ENCODE measurements at places on chromosomes 7 and 10.

DNA sequence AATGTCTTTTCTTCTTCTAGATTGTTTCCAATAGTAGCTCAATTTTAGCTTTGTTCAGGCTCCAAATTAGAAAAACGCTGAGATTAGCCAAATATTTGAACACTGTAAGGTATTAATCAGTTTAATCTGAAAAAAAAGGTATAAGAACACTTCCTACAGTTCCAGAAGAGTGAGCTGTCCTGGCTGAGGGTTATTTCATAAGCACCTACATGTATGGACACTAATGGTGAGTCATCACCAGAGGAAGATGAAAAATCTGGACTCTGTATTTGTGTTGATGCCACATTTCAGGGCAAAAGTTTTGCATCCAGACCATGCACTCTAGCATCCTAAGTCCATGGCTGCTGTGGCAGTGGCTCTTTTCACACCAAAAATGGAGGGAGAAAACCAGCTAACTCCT lies 189.5 kb downstream of the ANKRD30A start:
- no peak for DNase-seq

- no peak for DNase-seq
Observed at GRCh38 chr10:19775296-19775695, 40.9 kb upstream of the PLXDC2 start.

DNA sequence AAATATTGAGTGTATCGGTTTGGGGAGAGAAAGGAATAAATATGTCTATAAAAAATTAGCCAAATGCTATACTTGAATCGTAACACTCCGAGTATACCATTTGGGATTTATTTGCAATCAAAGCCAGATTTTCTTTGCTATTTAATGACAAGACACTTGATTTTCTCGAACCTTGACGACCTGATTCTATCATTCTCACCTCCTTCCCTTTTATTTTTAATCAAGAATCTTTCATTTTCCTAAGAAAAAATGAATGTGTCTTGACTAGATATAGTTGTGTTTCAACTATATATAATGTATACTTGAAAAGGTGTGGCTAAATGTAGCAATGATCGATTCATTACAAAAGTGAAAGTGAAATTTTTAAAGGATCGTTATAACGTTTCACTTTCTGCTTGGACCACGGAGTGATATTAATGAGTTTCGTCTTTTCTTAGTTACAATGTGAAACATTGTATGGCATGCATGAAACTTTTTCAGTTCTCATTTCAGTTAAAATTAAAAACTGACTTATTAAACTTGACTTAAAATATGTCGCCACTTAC lies 562 bp downstream of the NUB1 start:
- no peak for DNase-seq

DNA sequence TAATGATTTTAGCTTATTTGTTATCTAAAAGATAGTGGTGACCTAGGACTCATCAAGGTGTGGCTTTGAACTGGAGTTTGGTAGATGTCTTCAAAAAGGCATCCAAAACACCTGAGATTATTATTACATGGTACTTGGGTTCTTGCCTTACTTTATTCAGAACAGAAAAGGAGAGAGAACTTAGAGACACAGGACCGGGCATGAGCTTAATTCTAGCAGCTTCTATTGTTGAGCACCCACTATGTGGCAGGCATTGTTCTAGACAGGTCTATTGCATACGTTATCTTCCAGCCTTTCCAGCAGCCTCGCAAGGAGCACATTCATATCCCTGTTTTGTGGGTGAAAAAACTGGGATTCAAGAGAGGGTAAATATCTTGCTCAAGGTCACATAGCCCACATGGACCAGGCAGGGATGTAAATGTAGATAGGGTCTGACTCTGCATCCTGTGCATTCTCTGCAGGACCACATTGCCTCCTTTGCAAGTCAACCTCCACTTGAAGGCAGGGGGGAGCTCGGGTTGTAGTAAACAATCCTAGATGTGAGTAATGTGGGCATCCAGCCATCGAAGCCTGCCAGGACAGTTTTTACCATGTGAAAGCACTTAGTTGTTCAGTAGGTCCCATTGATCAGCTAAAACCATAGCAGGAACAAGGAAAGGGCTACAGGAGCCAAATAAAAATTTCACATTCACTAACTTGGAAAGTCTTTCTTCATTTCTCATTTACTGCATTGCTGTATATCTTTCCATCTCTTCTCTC lies 551.4 kb downstream of the LRMDA start:
- no peak for DNase-seq

GRCh38 chr7:80722616-80723195 lies 84.3 kb downstream of the CD36 start:
- no peak for DNase-seq

DNA sequence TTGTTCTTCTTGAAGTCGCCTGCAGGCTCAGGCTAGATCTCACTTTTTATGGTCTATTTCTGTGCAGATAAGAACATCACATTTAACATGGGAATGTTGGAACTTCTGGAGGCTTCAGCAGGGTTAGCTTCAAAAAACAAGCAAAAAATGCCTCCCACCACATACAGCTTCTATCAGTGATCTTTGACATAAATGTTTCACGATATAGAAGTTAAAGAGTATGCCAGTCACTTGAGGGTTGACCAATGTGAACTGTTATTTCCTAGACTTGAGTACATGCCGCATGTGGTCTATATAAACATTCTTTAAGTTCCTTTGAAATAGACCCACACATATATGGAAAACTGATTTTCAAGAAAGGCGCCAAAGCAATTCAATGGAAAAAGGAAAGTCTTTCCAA lies 219.2 kb upstream of the KLF14 start:
- no peak for DNase-seq

GRCh38 chr10:116300542-116300941 lies 23.7 kb upstream of the CCDC172 start:
- no peak for DNase-seq

- DNase-seq, result no peak
Observed at GRCh38 chr10:126634347-126634746, 36.1 kb downstream of the C10orf90 start.

GRCh38 chr7:77456696-77457095 lies 40.5 kb upstream of the GSAP start:
- DNase-seq, result no peak

DNA sequence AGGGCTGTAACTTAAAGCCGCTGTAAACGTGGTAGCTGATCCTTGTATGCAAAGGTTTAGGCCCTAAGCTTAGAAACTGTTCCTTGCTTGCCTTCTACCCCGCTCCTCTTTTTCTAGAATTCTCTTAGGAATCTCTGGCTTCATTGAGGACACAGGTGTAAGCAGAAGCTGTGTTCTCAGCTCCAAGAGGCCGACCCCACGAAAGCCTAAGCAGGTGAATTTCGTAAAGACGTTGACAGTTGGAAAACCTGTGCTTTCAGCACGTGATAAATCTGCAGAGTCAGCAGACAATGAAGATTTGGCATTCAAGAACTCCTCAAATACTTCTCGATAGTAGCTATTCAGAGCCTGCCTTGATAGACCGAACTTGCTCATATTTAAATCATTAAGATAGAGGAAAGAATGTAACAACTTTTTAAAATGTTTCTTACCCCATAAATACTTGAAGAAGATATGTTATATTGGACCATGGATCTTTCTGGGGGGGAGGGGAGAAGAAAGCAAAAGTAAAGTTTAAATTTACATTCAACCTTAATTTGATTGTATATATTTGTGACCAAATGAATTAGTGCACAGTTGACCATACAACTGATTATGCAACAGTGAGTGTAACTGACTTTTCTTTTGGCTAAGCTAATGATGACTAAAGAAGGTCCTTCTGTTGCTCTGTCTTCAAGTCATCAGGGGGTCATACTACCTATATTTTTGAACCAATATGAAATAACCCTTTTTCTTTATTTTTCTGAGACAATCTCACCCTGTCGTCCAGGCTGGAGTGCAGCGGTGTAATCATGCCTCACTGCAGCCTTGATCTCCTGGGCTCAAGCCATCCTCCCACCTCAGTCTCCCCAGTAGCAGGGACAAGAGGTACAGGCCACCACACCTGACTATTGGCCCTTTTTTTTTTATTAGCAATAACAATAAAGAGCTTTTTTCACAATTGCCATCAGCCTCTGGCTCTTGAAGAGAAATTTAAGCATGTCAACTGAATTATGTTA lies 1.2 kb upstream of the GDI2 start:
- no peak for DNase-seq

- no peak for DNase-seq
Observed at GRCh38 chr7:112395893-112396292, 54.4 kb upstream of the IFRD1 start.

DNA sequence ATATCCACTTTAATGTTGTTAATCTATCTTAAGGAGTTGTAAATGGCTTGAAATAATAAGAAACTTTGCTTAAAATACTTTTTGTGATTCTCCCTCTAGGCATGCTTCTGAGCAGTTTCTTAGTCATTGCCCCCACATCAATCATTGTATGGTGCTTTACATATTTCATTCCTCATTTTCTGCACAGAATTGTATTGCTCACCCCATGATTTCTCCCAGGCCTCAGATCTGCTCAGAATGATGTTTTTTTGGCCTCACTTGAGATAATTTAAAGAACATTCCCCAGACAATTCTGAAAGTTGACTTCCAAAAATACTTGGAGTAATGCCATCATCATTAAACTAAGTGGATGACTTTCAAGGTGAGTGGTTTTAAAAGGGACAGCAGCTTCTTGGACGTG lies 82.1 kb upstream of the PRPS1L1 start:
- no peak for DNase-seq

- DNase-seq, result no peak
Observed at GRCh38 chr10:124333931-124334330, 84.8 kb downstream of the OAT start.

DNA sequence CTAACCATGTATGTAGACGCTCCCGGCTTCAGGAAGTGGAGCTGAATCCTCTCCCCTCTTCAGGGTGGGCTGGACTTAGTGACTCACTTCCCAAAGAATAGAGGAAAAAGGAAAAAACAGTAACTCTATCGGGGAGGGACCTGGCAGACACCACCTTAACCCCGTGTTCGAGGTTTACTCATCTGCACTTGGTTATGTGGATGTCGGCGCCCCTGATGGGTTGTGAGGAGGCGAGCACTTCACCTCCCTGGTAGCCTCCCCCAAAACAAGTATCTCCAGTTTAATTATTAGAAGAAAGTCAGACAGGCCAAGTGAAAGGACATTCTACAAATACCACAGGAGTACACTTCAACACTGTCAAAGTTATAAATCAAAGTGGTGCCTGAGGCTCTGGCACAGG lies 559.7 kb downstream of the TCERG1L start:
- DNase-seq, result no peak

- DNase-seq, result peak; percentile 35
Observed at GRCh38 chr7:105003275-105003674, 10.7 kb upstream of the KMT2E start.

DNA sequence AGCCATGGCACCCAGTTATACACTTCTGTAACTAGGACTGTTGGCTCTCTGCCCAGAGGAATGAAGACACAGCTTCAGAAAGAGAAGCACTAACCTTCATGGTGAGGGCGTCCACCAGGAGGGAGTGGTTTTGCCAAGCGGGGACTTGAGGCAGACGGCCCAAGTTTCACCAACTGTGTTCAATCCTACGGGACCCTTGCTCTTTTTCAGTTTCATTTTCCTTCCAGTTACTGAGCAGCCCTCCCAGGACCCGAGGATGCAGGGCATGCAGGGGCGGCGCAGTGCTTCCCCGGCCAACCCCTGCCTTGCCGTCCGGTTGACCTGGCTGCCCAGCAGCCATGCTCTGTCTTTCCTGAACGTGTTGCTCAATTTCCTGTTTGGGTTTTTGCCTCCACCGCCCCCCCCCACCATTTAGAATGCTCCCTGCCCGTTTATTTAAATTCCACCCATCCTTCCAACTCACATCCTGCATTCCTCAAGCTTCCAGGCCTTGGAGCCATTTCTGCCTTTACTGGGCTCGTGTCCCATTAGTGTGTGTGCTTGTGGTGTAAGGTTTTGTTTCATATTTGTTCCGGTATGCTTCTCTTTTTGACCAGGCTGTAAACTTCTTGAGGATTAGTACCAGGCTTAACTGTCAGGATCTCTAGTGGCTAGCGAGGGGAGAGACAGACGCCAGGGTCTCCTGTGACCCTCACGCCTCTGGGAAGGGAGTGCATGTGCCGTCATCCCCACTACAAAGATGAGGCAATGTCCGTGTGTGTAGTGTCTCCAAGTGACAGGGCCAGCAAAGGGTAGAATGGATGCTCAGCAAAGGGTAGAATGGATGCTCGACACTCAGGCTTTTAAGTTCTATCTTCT lies 31.6 kb downstream of the IL15RA start:
- DNase-seq, result no peak

- no peak for DNase-seq
Observed at GRCh38 chr10:92493362-92493761, 80.5 kb downstream of the IDE start.

DNA sequence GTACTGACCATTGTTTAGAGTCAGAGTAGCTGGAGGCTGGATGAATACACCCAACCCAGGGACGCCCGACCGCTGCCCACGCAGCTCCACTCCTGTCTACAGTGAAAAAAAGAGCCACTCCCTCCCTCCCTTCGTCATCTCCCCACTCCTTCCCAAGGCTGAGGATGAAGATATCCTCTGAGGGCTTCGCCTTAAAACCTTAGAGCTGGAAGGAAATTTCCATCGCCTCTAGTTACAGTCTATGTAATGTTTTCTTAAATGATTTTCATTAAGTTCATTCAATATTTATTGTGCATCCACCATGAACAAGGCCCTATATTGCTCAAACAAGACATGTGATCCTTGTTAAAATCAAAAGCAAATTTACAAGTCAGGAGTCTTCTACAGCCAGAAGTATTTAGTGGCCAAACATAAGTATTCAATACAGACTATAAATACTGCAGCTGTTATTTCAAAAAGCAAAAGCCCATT lies 11.3 kb upstream of the SLIT1 start:
- no peak for DNase-seq

GRCh38 chr7:20647036-20647435 lies 31.6 kb downstream of the ABCB5 start:
- DNase-seq, result no peak

DNA sequence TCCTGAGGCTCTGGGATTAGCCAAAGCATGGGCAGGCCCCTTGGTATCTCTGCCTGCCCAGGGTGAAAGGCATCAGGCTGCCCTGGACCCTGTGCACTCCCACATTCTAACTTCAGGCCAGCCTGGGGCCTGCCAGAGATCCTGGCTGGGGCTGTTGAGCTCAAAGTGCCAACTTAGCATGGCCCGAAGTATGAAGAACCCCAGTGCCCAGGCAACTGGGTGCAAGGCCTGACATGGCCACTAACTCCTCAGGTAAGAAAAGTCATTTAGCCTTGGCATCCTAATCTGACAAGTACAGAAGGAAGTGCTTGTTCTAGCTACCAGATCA lies 43.2 kb downstream of the FAM53B start:
- DNase-seq, result no peak

DNA sequence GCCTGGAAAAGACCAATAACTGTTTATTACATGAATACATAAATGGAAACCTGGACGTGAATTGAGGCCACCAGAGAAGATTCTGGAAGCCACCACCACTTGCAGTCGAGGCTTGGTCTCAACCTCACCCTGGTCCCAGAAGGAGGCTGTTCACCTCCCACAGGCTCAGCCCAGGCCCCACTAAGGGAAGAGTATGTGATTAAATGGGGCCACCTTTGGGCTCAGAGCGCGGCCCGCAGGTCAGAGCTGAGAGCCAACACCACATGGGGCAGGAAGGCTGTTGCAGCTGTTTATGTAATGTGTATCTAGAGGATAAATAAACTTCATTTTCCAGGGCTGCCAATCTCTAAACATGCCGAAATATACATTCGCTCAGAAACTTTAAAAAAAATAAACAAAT lies 17.6 kb upstream of the FGFR2 start:
- DNase-seq, result no peak

All from T-helper 2 cell treated with Interferon-gamma antibody and Interleukin-4, amounts not matched to agents 5 μg/mL and 100 μg/mL, for 36 hours (primary cell).